ENCODE measurements at places on chromosomes 13 and 19.

DNA sequence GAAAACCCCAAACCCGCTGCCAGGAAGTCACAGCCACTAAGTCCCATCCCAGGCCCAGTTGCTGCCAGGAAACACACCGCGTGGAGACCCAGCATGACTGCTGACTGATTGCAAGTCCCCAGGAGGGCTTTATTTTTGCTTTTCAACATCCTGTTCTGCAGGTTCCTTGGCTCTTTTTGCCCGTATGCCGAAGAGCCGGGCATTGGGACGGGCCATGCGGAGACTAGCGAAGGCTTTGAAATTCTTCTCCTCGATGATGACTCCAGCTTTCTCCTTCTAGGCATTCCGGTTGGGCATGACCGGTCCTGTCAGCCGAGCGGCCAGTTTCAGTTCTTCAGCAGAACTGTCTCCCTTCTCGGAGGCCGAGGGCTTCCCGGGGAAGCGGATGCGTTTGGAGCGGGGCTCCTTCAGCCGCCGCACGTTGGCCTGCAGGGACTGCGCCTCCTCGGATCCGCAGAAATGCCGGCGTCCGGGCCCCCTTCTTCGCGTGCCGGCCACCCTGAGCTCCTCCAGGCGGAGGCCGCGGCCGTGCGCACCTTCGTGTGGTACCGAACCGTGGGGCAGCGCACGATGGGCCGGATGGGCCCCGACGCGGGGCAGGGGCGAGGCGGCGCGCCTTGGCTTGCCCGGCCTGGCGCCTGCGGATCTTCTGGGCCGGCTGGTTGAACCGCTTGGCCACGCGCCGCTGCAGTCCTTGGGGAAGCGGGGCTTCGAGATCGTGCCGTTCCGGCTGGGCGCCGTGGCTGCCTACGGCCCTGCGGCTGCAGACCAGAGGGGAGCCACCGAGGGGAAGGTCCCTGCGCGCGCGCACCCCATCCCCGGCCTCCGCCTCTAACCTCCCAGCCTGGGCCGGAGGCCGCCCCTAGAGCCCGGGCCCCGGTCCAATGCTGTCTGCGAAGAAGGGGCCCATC lies 15.2 kb downstream of the ZSCAN5C start:
- DNase-seq, result no peak

DNA sequence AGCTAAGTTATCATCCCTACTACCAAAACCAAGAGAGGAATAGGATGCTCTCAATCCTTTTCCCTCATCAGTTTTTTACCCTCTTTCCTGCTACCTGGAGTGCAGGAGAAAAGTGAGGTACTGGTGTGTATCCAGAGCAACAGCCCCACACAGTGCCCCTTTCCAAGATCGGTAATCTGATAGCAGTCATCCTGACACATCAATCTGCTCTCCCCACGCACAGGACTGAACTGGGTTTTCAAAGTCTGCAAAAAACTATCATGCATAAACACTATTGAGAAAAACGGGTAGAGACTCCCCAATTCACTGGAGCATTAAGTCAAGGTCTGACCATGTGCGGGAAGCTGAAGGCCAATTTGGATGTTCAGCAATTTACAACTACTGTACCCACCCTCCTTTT lies 284.8 kb downstream of the RBM26 start:
- DNase-seq, result no peak

DNA sequence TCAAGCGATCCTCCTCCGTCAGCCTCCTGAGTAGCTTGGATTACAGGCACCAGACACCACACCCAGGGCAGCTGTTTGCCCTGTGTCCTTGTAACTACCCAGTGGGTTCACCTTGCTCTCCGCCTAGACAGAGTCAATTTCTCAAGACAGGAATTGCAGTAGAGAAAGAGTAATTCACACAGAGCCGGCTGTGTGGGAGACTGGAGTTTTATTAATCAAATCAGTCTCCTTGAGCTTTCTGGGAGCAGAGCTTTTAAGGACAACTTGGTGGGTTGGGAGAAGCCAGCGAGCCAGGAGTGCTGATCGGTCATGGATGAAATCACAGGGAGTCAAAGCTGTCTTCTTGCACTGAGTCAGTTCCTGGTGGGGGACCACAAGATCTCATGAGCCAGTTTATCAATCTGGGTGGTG lies 20.6 kb upstream of the ADGRE1 start:
- DNase-seq, result no peak

GRCh38 chr13:68996668-68997025 lies 1111.0 kb upstream of the ATXN8OS start:
- DNase-seq, result no peak

DNA sequence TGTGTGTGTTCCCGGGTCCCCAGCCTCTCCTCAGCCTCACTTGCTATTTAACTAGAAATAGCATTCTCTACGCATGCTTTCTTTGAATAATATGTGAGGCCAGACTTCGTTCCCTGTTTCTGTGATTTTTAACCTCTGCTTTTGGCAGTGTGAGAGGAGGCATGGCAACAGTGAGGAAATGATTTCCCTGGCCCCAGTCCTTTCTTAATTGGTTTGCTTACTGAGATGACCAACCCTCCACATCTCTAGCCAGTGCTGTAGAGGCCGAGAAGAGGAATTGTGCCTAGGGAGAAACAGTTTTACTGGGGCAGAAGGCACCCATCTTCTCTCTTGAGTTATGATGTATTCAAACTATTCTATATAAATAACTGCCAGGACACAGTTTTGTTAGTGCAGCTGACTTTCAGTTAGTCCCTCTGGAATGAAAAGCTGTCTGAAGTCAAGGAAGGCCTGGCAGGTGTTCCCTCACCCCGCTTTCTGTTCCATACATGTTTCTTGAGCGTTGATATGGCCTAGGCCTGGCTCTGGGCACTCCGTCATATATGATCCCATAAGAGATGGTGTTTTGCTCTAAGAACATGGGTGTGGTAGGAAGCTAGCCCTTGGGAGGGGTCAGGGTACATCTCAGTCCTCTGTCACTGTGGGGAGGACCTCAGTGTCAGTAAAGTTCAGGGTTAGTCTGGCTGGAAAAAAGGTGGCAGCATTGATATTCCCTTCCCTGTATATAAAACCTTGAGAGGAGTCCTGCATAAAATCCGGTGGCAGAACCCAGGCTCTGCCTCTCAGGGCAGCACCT lies 73.7 kb upstream of the NPAS1 start:
- DNase-seq, result no peak

DNA sequence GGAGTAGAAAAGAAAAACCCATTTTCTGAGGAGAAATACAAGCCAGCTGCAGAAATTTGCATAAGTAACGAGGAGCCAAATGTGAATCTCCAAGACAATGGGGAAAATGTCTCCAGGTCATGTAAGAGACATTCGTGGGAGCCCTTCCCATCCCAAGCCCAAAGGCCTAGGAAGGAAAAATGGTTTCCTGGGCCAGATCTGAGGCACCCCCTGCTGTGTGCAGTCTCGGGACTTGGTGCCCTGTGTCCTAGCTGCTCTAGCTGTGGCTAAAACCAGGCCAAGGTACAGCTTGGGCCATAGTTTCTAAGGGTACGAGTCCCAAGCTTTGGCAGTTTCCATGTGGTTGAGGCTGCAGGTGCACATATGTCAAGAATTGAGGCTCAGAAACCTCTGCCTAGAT lies 444.9 kb downstream of the PCDH20 start:
- DNase-seq, result no peak

GRCh38 chr19:944663-945241 lies 18.9 kb downstream of the ARID3A start:
- no peak for DNase-seq

DNA sequence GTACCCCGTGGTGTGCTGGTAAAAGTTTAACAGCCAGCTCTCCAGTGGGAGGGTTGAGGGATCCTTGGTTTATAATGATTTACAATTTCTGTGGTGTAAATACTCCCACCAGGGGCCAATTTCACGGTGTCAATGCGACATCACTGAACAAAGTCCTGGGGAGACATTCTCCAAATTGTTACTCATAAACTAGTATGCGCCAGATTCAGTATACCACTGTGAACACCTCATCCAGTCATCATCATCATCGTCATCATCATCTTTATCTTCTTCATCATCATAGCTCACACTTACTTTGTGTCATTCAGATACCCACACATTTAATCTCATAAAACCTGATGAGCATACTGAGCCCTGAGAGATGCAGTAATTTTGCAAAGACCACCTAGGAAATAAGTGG lies 17.2 kb upstream of the TNFSF14 start:
- no peak for DNase-seq

GRCh38 chr13:20144141-20144850 lies 16.6 kb downstream of the GJA3 start:
- no peak for DNase-seq

DNA sequence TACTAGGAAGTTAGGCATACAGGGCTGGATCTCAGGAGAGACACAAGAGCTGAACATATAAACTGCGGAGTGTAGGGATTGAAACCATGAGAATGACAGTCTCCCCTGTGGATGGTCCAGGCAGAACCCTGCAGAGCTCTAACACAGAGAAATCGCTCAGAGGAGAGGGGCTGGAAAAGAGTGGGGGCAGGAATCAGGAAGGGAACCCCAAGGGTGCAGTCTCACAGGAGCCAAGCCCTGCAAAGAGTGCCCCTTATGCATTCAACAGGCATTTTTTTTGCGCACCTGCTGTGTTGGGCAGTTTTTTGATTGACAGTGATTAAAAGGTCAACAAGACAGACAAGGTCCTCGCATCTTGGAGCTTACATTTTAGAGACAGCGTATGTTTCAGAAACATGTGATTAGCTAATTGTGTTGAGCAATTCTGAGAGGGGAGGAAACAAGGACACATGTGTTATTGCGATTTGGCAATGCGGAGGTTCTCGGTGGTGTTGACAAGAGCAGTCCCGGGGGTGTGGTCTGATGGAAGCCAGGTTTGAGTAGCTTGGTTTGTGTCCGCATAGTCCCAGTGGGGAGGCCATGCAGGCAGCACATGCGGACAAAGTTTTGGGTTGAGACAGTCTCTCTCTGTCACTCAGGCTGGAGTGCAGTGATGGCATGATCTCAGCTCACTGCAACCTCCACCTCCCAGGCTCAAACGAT lies 182.6 kb upstream of the IRS2 start:
- DNase-seq, result no peak

DNA sequence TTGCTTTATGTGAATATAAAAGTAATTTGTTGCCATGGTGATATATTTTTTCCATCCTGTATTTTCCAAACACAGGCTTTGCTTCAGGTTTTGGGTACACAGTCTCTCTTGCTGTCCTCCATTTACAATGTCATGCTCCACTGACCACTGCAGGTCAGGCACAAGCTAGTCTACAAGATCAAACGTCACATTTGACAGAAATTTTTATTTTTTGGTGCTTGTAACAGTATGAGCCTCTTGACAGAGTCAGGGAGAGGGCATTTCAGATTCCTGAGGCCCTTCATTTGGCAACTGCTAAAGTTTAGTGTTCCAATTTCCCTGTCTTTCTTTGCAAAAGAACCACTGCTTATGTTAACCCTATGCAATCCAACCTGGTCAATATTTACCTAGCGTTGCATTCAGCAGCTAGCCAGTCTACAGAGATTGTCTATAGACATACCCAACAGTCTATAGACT lies 175.0 kb downstream of the RFC3 start:
- no peak for DNase-seq

- DNase-seq, result no peak
Measured at GRCh38 chr19:53958168-53958571, 4.6 kb upstream of the CACNG8 start.

- no peak for DNase-seq
Measured at GRCh38 chr13:99501848-99502301, 603 bp downstream of the TM9SF2 start.

GRCh38 chr19:10612499-10613119 lies 12.7 kb upstream of the SLC44A2 start:
- DNase-seq, result no peak

DNA sequence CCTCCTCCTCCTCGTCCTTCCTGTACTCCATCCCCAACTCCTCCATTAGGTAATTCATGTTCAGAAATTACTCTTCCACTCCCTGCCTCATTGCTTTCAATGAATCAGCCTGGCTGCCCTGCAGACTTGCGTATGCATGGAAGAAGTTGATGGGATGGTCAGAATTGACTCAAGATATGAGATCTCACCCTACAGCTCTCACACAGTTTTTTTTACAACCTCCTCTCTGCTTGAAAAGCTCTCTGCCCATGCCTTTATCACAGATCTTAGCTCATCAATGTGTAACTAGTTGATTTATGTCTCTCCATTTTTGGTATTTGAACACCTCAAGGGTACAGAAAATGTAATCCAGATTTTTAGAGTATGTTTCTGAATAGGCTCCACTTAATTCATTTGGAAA lies 506.9 kb downstream of the TBC1D4 start:
- no peak for DNase-seq

- DNase-seq, result no peak
Measured at GRCh38 chr19:18762125-18763023, 28.7 kb downstream of the COMP start.

- DNase-seq, result no peak
Measured at GRCh38 chr19:8110931-8111330, 38.5 kb downstream of the FBN3 start.

DNA sequence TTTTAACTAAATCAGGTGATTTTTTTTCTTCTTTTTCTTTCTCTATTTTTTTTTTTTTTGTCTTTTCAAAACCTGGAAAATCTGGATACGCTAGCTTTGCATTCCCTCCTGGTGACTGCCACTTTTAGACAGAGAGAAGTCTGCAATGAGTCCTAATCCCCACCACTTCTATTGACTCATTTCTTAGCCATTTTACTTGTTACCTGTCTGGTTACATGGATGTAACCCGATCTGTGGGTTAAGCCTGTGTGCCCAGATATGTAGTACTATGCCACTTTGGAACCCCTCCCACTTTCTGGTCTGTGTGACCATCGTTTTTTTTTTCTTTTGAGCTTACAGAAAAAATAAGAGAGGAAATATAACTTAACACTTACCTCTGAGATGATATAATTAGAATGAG lies 817.8 kb upstream of the PCDH9 start:
- DNase-seq, result no peak

DNA sequence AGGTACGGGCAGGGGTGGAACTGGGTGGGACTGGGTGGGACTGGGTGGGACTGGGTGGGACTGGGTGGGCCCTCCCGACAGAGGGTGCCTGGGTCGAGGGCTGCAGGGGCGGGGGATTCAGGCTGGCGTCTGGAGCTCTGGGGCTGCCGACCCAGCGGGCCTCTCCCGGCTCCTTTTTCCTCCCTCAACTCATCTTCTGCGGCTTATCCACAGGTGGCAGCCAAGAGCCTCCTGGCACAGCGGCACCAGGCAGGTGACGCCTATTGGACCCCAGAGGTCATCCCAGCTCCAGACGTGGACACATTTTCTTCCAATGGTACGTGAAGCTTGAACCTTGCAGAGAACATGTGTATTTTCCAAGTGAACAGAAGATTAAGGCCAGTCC lies 533 bp downstream of the ZNF544 start:
- no peak for DNase-seq

Data from activated T-helper 1 cell treated with Interleukin-2 at 50 U/mL for 16 hours (primary cell).